ENCODE measurements at places on chromosomes 11 and 22.
A peak's percentile ranks its signal among the peaks of the same experiment; 100 is the strongest.

DNA sequence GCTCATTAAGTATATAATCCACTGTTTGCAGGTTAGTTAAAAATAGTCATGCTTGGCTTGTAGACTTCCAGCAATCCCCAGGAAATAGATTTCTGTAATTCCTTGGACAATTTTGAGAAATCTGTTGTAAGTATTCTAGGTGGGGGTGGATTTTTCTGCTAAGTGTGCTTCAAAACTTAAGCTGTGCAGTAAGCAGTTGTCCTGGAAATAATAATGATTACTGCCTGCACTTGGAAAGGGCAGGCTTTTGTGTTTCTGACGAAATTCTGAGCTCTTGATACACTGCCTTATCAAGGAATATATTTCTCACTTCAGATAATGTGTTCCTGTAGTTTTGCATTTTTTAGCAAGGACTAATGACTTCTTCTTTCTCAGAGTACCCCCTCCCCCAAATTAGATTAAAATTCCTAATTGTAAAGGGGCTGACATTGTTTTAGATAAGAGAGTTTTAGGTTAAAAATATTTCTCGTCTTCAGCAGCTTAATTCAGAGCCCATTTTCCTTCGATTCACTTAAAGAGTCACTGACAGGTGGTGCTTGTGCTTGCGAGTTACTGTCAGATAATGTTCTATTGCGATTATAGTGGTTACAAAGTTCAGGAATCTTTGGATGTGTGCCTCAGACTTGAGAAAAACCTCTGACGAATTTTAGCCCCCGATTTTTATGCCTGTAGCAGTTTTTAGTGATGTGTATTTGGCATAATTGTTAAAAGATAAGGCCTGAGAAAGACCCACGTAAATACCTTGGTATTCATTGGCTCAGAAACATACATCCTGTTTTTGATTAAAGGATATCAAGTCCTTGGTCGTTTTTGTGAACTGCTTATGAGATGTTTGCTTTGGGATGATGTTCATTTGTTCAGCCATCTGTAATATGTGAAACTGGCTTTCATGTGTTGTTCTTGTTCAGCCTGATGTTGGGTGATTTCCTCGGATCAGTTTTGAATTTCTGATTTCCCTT is 120.5 kb downstream of the HIPK3 start:
- DNase-seq, result peak; percentile 42

DNA sequence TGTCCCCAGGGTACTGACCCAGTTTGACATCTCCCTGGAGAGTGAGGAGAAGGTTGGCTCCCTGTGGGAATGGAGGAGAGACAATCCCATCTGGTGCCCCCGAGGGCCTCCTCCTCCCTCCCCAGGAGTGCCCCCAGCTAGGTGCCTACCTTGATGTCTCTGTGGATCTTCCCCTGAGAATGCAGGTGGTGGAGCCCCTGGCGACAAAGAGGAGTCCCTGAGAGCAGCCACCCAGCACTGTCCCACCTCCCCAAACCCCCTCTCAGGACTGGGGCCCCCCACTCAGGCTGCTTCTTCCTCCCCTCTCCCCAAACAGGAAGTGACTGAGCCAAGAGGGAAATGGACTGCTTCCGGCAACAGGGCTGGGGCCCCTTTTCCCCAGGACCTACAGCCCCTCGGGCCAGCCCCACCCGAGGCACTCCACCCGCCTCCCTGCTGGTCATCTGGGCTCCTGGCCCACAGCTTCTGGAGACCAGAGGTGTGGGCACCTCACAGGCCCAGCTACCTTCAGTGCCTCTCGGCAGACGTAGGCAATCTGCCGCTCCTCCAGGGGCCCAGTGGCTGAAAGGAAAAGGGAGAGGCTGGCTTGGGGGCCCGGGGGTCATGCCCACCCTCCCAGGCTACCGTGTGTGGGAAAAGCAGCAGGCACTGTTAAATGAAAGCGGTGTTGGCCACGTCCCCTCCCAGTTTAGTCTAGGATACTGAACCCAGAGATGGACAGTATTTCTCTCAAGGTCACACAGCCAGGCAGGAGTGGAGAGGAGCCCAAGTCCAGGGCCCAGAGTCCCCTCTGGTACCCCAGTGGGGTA is 1.2 kb downstream of the MAP4K2 start:
- no peak for DNase-seq

DNA sequence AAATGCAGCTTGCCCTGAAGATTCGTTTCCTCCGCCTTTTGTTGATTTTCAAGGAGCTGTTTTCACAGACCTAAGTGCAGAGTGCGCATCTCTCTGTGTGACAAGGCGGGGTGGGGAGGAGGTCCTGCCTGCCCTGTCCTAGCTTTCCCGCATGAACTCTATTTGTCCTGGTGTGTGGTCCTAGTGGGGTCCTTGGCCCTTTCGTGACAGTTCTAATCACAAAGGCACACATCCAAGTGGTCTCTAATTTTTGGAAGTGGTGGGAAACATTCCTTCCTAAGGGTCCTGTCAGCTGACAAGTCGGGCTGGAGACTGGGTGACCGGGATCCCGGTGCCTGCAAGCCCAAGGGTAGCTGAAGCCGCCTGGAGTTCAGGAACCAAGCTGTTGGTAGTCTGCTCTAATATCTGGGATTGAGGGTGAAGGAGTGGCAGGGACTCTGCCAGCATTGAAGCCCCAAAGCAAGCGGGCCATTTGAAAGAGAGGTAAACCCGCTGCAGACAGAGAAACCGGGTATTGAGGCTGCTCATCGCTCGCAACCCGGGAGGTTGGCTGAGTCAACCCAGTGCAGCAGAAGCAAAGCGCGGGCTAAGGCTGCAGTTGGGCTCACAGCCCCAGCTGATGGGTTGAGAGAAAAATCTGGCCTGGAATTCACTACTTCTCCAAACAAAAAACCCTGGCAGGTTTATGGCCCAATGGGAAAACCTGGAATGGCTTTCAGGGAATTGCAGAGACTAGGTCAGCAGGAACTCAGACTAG is 28.1 kb upstream of the FBXO3 start:
- DNase-seq, result peak; percentile 83

GRCh38 chr22:27022274-27022895 is 365.0 kb downstream of the MIAT start:
- DNase-seq, result no peak

GRCh38 chr11:70536051-70536877 is 137.9 kb downstream of the CTTN start:
- DNase-seq, result no peak

DNA sequence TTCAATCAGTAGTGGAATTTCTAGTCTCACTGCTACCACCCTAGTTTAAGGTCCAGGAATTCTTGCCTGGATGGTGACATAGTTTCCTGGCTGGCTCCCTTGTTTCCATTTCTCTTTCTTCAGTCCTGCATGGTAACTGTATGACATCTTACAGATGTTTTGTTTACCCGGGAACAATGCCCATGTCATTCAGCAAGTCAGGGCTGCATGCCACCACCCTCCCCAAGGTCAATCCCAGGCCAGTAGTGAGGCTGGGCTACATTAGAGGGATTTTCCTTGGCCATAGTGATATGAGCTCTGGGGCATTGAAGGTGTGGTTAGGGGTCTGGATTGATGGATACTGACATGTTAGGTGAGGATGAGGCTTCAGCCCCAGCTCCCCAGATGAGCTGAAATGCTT is 114.9 kb upstream of the E2F8 start:
- DNase-seq, result no peak

GRCh38 chr11:78398715-78399114 is 18.9 kb downstream of the GAB2 start:
- DNase-seq, result no peak

GRCh38 chr11:101262995-101263394 is 133.4 kb upstream of the PGR start:
- DNase-seq, result no peak

DNA sequence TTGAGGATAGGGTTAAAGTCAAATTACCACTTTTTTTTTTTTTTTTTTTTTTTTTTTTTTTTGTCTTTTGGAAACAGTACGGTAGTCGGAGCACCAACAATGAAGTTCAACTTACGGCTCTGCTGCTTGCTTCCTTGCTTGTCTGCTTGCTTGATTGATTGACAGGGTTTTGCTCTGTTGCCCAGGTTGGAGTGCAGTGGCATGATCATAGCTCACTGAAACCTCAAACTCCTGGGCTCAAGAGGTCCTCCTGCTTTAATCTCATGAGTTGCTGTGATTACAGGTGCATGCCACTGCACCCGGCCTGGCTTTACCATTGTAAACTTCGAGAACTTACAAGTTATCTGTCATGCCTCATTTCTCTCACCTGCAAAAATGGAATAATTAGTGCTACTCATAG is 5.8 kb downstream of the SGSM3 start:
- DNase-seq, result no peak

DNA sequence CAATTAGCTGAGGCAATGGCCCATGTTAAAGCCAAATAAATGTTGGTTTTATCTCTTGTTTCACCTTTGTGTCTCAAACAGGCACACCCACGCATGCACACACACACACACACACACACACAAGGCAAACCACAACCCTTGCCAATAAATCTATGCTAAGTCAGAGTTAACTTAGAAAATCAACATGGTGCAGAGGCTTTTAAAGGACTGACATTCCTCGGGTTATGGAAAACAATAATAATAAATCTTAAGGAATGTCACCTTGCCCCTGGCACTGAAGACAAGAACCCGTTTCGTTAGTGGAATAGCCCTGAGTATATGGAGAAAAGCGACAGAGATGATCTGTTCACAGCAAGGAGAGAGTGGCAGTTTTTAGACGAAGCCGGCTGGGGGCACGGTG is 326.3 kb downstream of the NTM start:
- DNase-seq, result no peak

DNA sequence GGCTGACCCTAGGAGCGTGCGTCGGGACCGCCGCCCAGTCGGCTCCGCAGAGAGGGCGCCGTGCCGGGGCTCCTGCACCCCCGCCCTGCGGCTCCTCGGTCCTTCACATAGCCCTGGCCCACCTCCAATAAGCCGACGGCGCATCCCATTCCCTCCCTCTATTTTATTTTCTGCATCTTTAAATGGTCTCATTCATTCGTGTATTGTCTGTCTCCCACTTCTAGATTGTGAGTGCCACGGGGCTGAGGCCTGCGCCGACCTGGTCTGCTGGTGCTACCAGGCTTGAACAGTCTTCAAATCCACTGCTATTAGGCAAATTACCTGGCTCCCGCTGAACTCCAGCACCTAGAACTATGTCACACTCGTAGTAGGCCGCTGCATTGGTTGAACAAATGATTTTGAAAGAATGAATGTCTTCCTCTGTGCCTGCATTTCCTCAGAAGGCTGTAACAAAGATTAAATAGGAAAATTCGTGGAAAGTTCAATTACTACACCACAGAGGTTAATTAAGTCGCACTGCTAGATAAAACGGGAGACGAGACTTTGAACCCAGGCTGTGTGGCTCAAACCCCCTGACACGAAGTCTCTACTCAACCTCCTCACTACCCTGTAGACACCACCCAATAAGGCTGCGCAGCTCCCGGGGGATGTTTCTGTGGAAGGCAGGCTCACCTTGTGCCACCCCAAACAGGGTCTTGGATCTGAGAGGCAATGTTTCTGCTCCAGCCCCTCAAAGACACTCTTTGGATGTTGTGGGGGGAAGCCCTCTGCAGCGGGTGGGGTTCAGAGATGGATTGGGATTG is 1.2 kb upstream of the PPP1R14B start:
- DNase-seq, result no peak

- DNase-seq, result peak; percentile 92
Measured at GRCh38 chr11:85718991-85719807, 33.2 kb upstream of the CCDC89 start.

GRCh38 chr11:61554172-61554988 is 26.5 kb downstream of the SYT7 start:
- no peak for DNase-seq

DNA sequence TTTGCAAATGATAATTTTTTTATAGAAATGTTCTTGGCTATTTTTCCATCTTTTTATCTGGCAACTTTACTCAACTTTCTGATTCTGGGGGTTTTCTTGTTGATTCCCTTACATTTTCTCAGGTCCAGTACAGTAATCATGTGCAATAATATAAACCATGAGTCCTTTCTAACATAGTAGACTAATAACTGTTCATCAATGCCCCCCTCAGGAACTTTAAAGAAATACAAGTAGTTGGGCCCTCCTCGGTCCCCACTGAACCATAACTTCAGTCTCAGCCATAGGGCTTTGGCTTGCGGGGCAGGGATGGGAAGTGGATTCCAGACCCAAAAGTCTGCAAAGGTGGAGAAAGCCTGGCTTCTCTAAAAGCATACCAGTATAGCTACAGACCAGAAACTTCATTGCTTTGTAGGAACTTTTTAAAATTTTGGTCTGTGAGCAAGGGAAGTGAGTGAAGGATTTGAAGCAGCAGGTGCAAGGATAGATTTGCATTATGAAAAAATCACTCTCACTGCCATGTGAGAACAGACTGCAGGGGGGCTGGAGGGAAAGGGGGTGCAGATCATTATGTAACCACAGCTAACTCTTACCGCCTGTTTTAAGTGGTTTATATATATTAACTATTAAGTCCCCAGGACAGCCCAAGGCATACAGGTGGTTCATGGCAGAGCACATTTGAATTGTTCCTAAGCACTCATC is 10.4 kb upstream of the TUB start:
- peak; percentile 62 for DNase-seq

GRCh38 chr11:85746670-85747069 is 60.7 kb upstream of the CCDC89 start:
- no peak for DNase-seq

- peak; percentile 73 for DNase-seq
Measured at GRCh38 chr22:36301384-36301828, 48.5 kb downstream of the APOL1 start.

- DNase-seq, result no peak
Measured at GRCh38 chr22:19543970-19544708, 19.9 kb upstream of the CLDN5 start.

DNA sequence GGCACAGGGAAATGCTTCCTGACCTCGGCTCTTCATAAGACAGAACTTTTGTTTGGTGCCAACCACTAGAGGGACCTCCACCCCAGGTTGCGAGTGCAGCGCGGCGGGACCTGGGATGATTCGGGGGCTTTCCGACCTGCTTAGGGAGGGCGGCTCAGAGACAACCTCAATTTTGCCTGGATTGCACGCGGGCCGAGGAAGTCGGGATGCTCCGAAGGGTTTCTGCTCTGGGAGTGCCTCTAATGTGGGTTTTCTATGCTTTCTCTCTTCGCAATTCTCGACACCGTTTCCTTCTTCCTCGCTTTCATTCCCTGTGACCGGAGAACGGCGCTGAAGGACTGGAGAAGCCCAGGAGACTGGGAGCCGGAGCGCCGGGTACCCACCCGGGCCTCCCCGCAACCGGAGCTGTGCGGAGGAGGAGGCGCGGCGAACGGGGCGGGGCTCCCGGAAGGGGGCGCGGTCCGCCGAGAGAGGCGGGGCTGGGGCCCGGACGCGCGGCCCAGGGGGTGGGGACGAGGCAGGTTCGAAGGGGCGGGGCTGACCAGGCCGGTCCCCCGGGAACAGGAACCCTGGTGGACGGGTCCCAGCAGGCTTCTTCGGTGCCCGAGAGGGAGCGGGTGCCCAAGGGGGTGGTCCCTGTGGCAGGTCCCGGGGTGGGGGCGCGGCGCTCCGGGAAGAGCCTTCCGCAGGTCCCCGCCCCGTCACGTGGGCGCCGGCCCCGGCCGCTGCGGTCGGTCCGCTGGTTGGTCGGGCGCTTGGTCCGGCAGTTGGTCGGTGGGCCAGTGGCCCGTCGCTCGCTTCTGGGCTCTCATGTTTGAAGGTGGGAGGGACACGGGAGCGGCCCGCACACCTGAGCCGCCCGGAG is at the start of gene PPFIBP2:
TSS of gene PPFIBP2 (plus strand) at position 766 of the 865 bp plus-strand sequence. CDS start 35,477 bp downstream, outside the sequence.
- peak; percentile 65 for DNase-seq

GRCh38 chr11:128089962-128090361 is 497.4 kb downstream of the ETS1 start:
- DNase-seq, result no peak

- no peak for DNase-seq
Measured at GRCh38 chr11:127997594-127997993, 589.8 kb downstream of the ETS1 start.

- DNase-seq, result peak; percentile 78
Measured at GRCh38 chr11:130390071-130390758, 38.2 kb downstream of the ADAMTS8 start.

GRCh38 chr22:49381595-49382450 is 445.9 kb downstream of the BRD1 start:
- no peak for DNase-seq

Measured in fibroblast of pulmonary artery (primary cell).